T-helper 17 cell (primary cell): ENCODE measurements at places on chromosomes 1 and 21. TPM values are rescaled to one million over a fixed set of nuclear protein-coding genes. Genes with fewer than 3 reads are reported as not detected.

DNA sequence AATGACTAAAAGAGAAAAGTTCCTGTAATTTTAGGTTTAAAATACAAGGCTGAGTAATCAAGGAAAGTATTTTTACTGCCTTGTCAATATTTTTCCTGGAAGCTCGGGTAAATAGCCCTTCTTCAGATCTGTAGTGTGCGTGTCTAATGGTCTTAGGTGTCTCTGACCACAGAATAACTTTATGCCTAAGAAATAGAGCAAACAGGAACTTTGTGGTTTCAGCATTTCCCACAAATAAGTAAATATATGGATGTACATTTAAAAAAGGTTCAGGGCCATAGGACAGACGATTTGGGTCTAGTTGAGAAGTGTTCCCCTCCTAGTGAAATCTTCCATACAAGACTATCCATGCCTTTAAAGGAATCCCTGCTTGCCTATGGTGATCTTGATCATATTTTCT, 107.0 kb downstream of the ZC3H11B start:
- DNase-seq = no peak

The VPS26C gene
- 45.8 TPM for total RNA-seq

- no peak for DNase-seq
Measured at GRCh38 chr1:26771285-26771642, 16.5 kb upstream of the PIGV start.

- DNase-seq = no peak
Measured at GRCh38 chr1:3120994-3121393, 52.0 kb downstream of the PRDM16 start.

The TRIM45 gene
- 1.4 TPM for total RNA-seq

DNA sequence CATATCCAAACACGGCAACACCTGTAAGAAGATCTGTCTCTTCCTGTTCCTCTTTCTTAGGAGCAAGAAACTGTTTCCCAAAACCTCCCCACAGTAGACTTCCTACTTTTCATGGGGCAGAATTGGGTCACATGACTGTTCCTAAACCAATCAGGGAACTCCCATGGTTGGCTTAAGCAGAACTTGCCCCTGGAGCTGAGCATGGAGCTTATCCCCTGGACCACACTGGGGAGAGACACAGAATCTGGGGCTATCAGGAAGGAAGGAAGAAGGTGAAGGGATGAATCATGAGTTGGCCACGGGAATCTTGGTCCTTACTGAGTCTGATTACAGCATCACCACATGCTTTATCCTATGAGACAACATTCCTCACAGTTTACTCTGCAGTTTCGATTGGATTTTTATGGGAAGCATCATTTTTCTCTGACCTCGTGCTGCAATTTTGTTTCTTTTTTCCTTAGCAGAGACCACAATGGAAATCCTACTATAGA, 81.8 kb downstream of the CDC7 start:
- no peak for DNase-seq

The SLC30A2 gene
- not detected for total RNA-seq

DNA sequence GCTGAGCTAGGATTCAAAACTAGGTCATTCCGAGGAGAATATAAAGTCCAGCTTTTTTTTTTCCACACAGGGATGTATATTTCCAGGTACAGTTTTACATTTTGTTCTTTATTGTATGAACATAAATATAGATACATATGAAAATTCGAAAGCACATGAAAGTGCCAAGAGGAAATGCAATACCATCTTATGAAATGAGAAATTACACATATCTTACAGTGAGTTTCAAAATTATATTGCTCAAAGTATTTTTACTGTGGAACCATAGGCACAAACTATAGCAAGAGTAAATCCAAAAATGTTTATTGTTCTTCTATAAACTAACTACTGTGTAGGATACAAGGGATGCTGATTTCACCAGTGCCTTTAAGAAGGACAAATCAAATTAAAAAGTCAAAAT, 39.0 kb downstream of the PTPRC start:
- DNase-seq = no peak

- DNase-seq = no peak
Measured at GRCh38 chr1:152932170-152932811, 14.7 kb upstream of the SPRR5 start.

- no peak for DNase-seq
Measured at GRCh38 chr1:177620636-177621190, 349.1 kb downstream of the SEC16B start.

- DNase-seq = no peak
Measured at GRCh38 chr1:233617025-233617424, 3.1 kb downstream of the KCNK1 start.

The AQP10 gene
- total RNA-seq = 0.42 TPM

- DNase-seq = no peak
Measured at GRCh38 chr1:200426196-200426595, 16.4 kb upstream of the ZNF281 start.

DNA sequence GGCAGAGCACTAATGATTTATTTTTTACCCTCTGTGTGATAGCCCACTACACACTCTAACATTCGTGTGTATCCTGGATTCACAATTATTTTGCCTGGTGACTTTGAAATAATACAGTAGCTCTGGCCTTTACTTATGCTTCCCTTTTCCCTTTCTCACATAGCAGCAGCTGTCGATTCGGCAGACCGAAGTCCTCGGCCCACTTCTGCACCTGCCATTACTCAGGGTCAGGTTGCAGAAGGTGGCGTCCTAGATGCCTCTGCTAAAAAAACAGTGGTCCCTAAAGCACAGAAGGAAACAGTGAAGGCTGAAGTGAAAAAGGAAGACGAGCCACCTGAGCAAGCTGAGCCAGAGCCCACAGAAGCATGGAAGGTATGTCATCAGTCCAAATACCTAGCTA, 70.8 kb downstream of the TMEM200B start:
- no peak for DNase-seq

GRCh38 chr1:64343823-64344190, 126.1 kb upstream of the CACHD1 start:
- no peak for DNase-seq

GRCh38 chr1:85623061-85623471, 42.5 kb downstream of the CCN1 start:
- no peak for DNase-seq

DNA sequence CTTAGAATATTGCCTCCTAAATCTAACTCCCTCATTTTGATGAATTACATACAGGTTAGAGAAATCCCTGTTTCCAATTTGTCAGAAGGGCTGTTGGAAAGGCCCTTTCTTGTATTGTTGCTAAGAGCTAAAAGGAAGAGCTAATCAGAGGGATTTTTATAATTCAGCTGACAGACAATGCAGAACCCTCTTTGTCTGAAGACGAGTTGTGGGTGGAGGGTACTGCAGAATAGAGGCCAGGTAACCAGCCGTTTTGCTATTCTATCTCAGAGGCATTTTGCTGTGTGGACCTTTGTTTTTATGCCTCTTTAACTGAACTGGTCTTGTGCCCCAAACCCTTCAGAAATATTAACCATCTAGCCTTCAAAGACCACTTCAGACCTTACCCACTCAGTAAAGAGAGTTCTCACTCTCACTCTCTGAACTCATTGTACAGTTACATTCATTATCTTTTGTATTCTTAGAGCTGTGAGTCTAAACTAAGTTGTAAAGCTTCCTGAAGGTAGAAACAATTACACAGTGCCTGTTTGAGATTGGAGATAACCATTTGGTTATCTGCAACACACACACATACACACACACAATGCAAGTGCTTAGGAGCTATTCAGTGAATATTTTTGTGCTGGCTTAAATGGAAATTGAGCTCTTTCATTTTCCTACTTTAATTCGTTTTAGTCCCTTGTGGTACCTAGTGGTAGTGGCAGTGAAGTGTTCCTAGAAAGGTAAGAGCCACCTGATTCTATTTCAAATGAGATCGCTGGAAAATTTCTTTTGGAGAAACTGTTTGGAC, 19.7 kb downstream of the KPNA6 start:
- DNase-seq = no peak

DNA sequence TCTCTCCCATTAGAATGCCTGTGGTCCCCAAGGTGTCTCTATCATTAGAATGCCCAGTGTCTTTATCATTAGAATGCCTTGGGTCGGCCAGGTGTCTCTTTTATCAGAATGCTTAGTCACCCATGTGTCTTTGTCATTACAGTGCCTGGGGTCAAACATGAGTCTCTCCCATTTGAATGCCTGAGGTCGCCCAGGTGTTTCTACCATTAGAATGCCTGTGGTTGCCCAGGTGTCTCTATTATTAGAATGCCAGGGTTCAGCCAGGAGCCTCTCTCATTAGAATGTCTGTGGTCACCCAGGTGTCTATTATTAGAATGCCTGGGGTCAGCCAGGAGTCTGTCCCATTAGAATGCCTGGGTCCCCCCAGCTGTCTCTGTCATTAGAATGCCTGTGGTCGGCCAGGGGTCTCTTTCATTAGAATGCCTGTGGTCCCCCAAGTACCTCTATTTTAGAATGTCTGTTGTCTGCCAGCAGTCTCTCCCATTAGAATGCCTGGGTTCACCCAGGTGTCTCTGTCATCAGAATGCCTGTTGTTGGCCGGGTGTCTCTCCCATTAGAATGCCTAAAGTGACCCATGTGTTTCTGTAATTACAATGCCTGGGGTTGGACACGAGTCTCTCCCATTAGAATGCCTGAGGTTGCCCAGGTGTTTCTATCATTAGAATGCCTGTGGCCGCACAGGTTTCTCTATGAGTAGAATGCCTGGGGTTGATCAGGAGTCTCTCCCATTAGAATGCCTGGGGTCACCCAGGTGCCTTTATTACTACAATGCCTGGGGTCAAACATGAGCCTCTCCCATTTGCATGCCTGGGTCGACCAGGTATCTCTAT, 57.1 kb downstream of the RNF187 start:
- no peak for DNase-seq

DNA sequence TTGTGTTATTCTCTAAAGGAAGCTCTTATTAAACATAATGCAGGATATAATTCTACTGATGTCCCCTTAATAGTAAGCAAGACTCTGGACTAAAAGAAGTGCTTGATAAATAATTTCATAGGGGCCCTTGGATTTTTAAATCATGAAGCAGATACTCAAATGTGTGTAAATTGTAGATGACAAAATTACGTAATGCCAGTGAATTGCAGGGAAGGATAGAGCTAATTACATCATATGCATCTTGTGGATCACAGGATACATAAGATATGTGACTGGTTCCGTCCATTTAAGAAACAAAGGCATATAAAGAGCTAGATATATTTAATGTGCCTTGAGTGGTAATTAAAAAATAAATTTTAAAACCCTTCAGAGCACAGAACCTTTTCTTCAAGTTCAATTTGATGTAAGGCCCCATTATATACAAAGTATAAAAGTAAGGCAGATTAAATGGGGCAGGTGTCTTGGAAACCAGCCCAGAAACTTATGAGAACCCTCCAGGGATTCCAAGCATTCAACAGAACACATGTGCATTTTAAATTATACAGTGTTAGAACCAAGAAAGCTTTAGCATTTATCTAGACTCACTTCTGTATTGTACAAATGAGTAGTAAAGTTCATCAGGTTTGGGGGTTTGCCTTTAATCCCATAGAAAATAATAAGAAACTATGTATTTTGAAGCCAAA, 190.4 kb downstream of the NCAM2 start:
- DNase-seq = no peak

DNA sequence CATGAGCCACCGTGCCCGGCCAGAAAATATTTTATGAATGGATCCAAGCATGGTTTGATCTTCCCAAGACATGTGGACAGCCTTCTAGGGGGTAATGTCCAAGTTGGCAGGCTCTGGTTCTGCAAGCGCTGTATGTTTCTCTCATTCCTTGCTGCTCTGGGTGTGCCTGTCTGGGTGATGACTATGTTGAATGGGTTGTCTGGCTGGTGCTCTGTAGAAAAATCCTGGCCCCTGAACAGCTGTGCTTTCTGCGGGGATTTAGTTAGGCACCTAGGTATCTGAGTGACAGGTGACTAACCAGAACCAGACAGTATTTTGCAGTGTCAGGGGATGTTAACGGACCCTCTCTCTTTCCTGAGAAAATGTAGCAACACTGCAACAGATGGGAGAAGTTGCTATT, 14.1 kb downstream of the HUNK start:
- DNase-seq = no peak

The NSUN4 gene
- total RNA-seq = 30.5 TPM

GRCh38 chr1:46587069-46587468, 17.0 kb downstream of the MKNK1 start:
- DNase-seq = no peak

- DNase-seq = no peak
Measured at GRCh38 chr21:44548381-44548780, 2.9 kb downstream of the KRTAP10-2 start.

The ZNF436 gene
- total RNA-seq = 3.3 TPM

DNA sequence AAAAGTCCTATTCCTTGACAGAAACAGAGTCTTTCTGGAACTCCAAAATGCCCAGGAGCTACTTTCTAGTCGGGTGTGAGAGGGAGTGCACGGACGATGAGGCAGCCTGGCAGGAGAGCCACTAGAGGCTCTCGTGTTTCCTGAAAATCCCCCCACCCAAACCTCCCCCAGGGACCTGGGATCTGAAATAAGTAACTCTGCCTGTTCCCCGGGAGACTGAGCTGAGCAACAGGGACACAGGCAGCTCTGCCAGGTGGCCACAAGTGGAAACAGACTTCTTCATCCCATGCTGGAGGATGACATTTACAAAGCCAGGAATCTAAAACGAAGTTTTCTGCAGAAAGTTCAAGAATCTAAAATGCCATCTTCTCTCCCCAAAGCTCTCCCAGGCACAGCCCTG, 77.1 kb downstream of the ITPKB start:
- no peak for DNase-seq

The LORICRIN gene
- total RNA-seq = not detected

The EBNA1BP2 gene
- 20.8 TPM for total RNA-seq

DNA sequence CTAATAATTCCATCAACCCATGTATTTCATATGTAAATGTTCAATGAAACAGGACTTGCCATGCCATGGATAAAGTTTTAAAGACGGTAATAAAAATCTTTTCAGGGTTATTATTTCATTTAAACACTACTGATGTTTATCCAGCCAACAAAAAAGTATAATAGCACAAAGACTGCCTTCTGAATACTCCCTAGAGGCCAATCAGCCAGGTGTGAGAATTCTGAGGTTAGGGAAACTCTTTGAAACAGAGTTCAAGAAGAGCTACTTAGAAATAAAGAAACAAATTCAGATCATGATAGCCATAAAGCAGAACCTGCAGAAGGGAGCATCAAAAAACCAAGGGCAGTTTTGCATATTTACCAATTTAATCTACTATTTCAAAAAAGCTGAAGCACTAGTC, 48.7 kb downstream of the AKT3 start:
- no peak for DNase-seq

GRCh38 chr1:2009101-2010053, 5.8 kb upstream of the CFAP74 start:
- DNase-seq = no peak

- DNase-seq = peak; percentile 61
Measured at GRCh38 chr1:198699167-198700015, 60.6 kb downstream of the PTPRC start.
